ENCODE measurements at places on chromosomes 11 and 22. TPM values are rescaled to one million over a fixed set of nuclear protein-coding genes. Genes with fewer than 3 reads are reported as not detected.

DNA sequence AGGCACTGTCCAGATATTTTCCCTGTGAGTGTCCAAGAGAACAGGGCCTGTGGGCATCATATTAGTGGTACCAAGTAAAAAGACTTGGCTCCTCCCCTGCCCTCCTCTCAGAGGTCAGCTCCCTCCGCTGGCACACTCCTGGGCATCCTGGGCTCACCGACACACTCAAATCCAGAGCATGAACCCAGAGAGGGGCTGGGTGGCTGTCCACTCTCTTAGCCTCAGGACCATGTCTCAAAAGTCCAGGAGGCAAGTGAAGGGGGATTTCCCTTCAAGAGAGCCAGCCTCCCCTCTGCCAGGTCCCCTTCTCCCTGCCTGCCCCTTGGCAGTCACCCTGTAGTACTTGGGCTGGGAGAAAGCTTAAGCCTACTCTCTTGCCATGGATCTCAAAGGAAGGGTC is 10.3 kb downstream of the BCL9L start:
- DNase-seq: no peak

DNA sequence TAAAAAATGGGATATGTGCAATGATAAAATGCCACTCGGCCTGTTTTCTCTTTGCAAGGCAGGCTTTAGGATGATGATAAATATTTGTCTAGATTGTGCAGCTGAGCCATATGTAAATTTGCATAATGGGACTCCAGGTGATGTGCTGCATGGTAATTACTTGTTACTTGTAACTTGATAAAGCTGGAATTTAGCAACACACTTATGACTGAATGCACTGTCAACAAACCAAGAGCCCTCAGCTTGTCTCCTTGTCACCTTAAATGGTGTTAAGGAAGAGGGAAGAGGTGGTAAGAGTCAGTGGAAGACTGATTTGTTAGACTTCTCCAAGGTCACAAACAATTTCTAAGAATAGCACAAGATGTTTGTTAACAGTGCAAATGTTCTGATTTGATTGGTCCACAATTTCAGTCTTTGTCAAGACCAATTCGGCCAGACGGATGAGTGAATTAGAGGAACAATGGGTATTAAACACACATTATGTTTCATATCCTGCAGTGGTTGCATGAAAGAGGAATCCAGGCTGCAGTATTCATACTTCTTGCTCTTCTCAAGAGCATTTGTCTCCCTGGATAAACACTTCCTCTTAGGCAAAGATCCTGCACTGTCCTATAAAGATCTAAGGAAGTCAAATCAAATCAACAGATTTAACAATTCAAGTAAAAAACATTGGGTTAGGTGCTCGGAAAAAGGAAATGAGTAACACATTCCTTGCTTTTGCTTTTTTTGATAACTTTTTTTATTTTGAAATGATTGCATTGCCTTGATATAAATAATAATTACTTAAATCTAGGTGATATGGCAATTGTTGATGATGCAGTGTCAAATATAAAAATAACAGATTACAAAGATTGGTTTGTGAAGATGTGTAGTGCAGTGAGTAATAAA is 448.3 kb upstream of the DDI1 start:
- no peak for DNase-seq

- DNase-seq: no peak
Observed at GRCh38 chr11:70364745-70365543, 33.4 kb upstream of the CTTN start.

DNA sequence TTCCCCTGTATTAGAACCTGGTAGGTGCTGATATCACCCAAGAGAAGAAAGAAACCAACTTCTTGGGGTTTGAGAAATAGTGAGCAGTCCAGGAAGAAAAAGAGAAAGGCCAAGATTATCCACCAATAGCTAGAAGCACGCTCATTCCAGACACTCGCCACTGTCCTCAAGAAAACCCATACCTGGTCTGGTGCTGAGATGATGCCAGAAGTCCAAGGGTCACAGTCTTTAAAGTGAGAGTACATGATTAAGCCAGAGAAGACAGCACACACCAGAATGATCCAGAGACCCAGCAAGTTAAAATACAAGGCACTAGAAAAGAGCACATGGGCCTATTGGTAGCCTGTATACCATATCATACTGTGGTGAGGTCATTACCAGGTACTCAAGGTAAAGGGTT is 23.6 kb downstream of the SLC5A12 start:
- DNase-seq: no peak

GRCh38 chr11:87215236-87215635 is 177.5 kb downstream of the TMEM135 start:
- DNase-seq: no peak

- no peak for DNase-seq
Observed at GRCh38 chr11:77267962-77268361, 33.5 kb downstream of the GDPD4 start.

DNA sequence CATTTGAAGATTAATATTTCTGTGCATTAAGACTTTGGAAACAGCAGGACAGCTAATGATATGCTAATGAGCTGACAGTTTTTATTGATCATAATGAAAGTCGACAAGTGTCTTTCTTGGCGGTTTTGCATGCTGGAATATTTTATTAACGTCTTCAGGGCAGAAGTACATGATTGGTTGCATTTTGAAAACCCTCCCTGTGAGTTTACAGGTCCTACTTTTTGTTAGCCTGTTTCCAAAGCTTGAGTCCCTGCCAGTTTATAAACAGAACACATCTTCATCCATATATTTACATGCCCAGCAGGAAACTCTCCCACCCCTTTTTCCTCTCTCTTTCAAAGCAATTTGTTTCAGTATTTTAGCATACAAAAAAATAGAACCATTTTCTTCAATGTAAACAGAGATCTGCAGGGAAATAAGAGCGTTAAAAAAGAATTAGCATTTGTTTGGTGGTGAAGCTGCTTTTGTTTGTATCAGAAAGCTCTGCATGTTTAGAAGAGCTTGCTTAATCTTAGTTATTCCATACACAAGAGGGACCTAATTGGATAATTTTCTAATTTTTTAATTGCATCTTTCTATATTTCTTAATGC is 243.6 kb downstream of the NELL1 start:
- no peak for DNase-seq

- no peak for DNase-seq
Observed at GRCh38 chr11:8715501-8715900, 32.9 kb downstream of the RPL27A start.

- no peak for DNase-seq
Observed at GRCh38 chr22:35220221-35220620, 37.1 kb upstream of the HMGXB4 start.

DNA sequence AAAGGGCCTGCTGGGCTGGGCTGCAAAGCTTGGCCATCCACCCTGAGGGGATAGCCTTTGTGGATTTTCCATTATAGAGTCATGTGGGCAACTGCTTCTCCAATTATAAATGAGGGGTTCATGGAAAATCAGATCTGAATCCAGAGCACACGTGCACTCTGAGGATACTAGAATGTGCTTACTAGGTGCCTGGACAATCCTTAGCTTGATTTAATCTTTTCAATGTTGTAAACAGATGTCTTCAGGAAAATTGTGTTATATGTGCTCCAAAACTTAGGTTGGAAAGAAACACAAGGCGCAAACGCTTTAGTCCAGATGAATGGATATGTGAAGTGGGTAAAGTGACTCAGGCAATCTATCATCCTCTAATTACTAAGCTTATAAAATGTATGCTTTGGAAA is 92.0 kb downstream of the SLC17A6 start:
- no peak for DNase-seq

- DNase-seq: no peak
Observed at GRCh38 chr22:48440673-48441552, 1386.8 kb downstream of the BRD1 start.

GRCh38 chr11:105265845-105266244 is 126.3 kb upstream of the CARD18 start:
- no peak for DNase-seq

- no peak for DNase-seq
Observed at GRCh38 chr11:61706452-61707400, 26.5 kb downstream of the DAGLA start.

DNA sequence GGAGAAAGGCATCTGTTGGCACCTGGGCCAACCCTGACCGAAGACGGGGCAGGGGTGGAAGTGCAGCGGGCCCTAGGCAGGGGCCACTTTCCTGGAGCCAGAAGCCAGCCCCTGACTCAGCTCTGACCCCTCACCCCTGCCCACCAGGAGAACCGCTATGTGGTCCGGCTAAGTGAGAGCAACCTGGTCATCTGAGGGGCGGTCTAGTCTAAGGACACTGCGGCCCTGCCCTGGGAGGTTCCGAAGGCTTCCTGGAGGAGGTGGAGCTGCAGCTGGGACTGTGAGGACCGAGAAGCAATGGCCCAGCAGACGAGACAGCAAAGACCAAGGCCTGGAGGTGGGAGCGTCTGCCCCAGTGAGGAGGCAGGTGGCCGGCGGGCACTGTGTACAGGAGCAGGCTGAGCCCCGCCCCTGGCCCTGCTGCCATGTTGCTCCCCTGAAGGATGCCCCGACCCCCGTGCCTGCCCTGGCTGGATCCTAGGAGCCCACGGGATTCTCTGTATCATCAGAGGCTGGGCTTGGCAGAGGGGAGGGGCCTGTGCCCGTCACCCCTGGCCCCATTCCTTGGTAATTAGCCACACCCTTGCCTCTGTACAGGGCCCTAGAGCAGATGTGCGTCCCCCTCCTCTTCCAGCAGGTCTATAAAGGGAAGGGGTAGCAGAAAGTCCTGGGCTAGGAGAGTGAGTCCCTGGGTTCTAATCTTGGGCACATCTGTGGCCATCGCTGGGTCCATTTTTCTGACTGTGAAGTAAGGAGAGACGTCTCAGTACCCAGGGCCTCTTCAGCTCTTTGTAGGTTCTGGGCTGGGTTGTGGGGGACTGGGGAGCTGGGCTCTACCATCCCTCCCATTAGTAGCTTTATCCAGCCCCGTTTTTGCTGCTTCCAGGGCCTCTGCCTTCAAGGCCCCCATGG is 19.4 kb downstream of the RELT start:
- peak; percentile 79 for DNase-seq

- no peak for DNase-seq
Observed at GRCh38 chr11:18721561-18722292, 4.3 kb downstream of the IGSF22 start.

DNA sequence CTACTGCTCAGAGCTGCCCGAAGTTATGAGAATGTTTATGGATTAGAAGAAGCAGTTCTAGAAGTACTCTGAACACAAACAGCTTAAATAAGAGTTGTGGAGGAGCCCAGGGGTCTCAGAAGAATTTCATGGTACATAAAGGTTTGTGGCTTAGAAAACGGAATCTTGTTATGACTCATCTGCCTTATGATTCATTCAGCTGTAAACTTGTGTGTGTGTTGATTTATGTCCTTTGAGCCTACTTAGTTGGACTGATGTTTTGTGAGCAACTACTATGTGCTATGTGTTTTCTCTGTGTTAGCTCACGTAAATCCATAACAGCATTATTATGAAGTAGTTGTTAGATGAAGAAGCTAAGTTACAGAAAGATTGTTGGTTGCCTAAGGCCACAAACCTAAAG is 203.7 kb downstream of the PGR start:
- no peak for DNase-seq

DNA sequence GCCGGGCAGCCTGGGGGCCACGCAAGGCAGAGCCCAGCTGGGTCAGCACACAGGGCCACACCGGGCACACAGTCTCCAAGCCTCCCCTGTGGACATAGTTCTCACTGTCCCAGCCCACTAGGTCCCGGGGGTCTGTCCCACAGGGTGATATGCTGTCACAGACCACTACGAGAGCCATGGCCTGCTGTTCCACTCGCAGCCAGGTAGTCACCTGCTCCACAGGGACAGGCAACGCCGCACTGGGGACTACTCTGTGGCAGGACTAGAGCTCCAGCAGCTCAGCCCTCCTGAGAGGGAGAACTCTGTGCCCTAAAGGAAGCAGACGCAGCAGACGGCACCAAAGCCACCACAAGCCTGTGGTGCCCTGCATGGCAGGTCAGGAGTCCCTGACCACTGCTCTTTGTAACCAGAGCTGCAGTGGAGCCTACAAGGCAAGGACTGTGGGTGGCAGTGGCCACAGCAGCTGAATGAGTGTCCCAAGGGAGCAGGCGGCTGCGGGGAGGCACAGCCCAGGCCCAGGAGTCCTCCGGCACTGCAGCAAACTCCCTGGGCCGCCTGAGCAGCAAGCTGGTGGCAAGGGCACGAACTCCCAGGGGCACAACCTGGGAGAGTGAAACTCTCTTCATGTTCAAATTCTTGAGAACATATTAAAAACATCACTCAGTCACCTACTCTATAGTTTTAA is 171.2 kb upstream of the GRK3 start:
- no peak for DNase-seq

- peak; percentile 88 for DNase-seq
Observed at GRCh38 chr22:41217553-41218157, 12.5 kb downstream of the L3MBTL2 start.

DNA sequence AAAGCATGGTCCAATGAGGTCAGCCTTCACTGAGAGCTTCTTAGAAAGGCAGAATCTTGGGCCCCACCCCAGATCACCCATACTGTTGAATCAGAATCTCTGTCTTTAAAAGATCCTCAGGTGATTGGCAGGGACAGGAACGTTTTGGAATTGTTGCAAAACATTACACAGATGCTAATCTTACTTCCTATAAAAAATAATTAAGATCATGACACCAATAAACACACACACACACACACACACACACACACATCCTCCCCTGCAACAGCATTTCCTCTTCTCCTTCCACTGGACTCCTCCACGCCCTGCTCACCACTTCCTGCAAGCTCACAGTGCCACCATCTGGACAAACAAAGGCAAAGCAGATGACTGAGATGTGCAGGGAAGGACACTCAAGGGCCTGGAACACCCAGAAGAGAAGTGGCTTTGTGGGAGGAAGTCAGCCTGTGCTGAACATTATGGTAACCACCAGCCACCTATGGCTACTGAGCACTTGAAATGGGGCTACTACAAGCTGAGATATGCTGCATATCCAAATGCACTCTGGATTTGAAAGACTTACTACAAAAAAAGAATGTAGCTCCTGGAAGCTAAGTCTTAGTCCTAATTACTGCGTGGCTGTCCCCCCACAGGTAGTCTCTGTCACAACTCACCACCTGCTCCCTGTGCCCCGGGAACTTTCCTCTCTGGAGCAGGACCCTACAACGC is 65.6 kb downstream of the BTG4 start:
- peak; percentile 91 for DNase-seq

RAB38 gene
- total RNA-seq: 0.97 TPM

MAPK11 gene
- 11.5 TPM for total RNA-seq

KRTAP5-9 gene
- 0.19 TPM for total RNA-seq

VWCE gene
- total RNA-seq: 1.6 TPM

PKDREJ gene
- 0.09 TPM for total RNA-seq

OMP gene
- total RNA-seq: 0.76 TPM

NLRP14 gene
- not detected for total RNA-seq

PRODH gene
- total RNA-seq: 0.33 TPM

ZBTB16 gene
- total RNA-seq: 188 TPM

MFRP gene
- not detected for total RNA-seq

Measured in posterior vena cava (tissue), 2 donors.